Naive thymus-derived CD4-positive, alpha-beta T cell (primary cell): ENCODE measurements at places on chromosomes 1 and 21.

GRCh38 chr21:30577766-30578165 is 12.4 kb downstream of the KRTAP22-2 start:
- DNase-seq, result no peak

DNA sequence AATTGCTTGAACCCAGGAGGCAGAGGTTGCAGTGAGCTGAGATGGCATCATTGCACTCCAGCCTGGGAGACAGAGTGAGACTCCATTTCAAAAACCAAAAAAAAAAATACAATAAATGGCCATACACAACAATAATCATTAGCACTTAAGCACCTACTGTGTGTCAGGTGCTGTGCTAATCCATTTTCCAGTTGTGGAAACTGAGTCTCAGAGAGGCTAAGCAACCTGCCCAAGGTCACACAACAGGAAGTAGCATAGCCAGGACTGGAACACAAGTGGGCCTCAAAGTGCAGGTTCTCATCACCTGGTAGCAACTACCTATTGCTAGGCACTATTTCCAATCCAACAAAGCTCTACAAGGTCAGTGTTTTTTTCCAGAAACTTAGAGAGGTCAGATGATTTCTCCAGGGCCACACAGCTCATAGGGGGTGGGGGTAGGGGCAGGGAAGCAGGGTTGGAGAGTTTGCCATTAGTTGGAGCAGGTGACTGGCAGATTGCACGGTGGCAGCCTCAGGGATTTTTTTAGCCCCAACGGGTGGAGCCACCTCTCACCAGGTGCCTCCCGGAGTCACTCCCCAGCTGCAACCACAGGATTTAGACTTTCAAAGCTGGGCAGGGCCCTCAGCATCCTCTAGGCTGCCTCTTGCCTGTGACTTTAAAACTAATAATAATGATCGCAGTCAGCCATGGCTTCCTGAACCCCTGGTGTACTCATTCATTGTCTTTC is 52.5 kb upstream of the ID3 start:
- DNase-seq, result no peak

DNA sequence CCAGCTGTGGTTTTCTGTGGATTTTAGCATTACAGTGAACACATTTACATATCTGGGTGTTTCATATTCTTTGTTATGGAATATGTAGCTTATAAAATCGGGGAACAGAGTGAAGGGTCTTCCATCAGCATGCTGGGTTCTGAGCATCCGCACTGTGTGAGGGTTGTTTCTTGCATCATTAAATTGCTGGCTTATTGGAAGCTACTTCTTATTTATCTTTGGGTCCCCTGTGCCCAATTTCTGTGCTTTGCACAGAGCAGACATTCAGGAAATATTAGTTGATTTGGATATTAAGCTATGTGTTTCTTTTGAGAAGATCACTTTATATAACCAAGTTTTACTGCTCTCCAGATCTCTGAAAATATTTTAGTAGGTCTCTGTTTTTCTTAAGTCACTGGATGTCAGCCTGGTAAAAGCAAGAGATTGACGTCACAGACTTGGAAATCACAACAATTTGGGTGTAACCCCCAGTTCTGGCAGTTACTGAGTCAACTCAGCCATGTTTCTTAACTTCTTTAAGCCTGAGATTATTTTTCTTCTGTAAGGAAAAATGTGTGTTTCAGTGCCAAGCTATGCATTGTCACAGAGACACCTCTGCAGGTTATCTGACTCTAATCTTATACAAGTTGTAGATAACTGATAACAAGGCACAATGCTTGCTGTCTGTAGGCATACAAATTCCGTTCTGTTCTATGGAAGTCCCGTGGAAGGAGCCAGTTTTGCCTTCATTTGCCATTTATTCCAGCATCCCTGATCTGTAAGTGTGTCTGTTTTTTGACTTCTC is 258.3 kb upstream of the KAZN start:
- DNase-seq, result no peak

DNA sequence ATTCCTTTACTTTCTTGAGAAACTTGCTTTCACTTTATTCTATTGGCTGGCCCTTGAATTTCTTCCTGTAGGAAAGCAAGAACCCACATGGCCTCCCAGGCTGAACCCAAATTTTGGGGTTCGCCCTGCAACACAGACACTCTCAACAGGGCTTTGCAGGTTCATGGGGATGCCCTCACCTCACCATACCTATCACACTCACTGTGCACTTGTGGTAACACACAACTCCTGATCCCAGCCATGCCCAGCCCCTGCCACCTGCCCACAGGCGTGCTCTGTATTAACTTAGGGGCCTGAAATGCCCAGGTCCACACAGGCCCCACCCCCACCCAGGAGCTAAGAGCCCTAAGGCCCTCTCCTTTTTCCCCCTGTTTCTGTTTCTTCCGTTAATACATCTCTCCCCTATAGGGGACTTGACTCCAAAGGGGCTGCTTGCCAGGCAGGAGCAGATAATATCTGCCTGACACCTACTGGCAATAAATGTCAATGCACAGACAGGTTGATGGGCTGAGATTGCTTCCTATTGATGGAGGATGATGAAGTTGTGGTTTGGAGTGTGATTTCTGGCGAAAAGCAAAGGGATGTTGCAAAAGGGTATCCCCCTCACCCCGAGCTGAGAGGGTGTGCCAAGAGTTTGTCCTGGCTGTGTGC is 171.5 kb downstream of the AJAP1 start:
- DNase-seq, result no peak

GRCh38 chr1:31756578-31756977 is 7.6 kb downstream of the ADGRB2 start:
- DNase-seq, result no peak
